K562 (cell line): ENCODE measurements at places on chromosomes 7 and 10. TPM values are rescaled to one million over a fixed set of nuclear protein-coding genes. Genes with fewer than 3 reads are reported as not detected.

GRCh38 chr10:80459047-80459865, 5.1 kb downstream of the TSPAN14 start:
- no peaks in the 10 kb centered on the region for H3K27me3 ChIP-seq
- peak overlapping the region; percentile 3; the same call in 1 of the 2 replicates for H3K4me3 ChIP-seq
- H3K36me3 ChIP-seq = peaks cover 50% of the 10 kb centered on the region
- peak overlapping the region; percentile 72 for H3K27ac ChIP-seq
- peaks cover 82% of the 10 kb centered on the region for H3K4me1 ChIP-seq

DNA sequence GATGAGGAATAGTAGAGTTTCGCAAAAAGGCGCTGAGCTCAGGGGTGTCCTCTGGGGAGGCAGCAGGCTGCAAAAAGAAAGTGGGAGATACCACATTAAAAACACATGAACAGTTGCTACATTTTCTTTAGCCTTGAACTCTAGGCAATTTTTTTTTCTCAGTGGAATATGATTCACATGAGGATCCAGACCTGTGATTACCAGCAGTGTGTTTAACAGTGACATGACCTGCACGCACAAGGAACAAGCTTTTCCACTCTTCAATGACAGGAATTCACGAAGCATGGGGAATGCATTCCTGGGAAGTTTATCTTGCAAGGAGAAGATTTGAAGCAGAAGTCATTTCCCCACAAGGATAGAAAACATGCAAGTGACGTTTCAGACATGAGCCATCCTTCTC, 161.6 kb downstream of the ITGA8 start:
- H3K36me3 ChIP-seq = no peaks in the 10 kb centered on the region
- H3K4me1 ChIP-seq = 0 out of 2 replicates have a peak, but pooled peaks cover 3% of the 10 kb centered on the region
- no peak for DNase-seq
- no peaks in the 10 kb centered on the region for H3K27me3 ChIP-seq
- no peak overlapping the region for H3K27ac ChIP-seq

GRCh38 chr10:43122096-43122495, 16.1 kb upstream of the CSGALNACT2 start:
- peaks cover 25% of the 10 kb centered on the region for H3K27me3 ChIP-seq
- no peaks in the 10 kb centered on the region for H3K4me1 ChIP-seq
- no peaks in the 10 kb centered on the region for H3K36me3 ChIP-seq
- H3K4me3 ChIP-seq = no peak overlapping the region
- DNase-seq = no peak

GRCh38 chr7:45415265-45415664, 158.9 kb upstream of the ADCY1 start:
- no peaks in the 10 kb centered on the region for H3K4me1 ChIP-seq
- H3K4me3 ChIP-seq = no peak overlapping the region
- H3K36me3 ChIP-seq = no peaks in the 10 kb centered on the region

- H3K36me3 ChIP-seq = peaks cover 13% of the 10 kb centered on the region
- no peak for DNase-seq
- peak overlapping the region; percentile 98 for H3K27ac ChIP-seq
Observed at GRCh38 chr10:11896549-11897200, 73.5 kb downstream of the PROSER2 start.

GRCh38 chr10:124381011-124381611, 37.6 kb downstream of the OAT start:
- peaks cover 10% of the 10 kb centered on the region; the same call in 2 of the 3 replicates for H3K27me3 ChIP-seq
- no peak for DNase-seq
- H3K36me3 ChIP-seq = no peaks in the 10 kb centered on the region
- H3K4me1 ChIP-seq = no peaks in the 10 kb centered on the region; the same call in 1 of the 2 replicates

DNA sequence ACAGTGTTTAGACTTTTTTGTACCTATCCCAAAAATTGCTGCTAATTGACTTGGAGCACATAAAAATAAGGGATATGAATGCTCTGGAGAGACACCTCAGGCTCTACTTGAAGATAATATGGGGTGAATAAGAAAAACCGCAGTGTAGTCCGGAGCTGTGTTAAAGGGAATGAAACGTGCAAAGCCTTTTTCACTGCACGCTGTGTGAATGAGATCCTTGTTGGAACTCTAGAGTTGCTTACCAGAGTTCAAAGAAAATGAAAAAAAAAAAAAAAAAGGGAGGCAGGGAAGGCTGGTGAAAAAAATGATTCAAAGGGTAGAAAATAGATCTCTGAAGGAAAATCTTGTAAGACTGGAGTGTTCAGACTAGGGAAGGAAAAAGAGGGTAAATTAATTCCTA, 226.6 kb downstream of the LRMDA start:
- peaks cover 10% of the 10 kb centered on the region; the same call in 1 of the 2 replicates for H3K27me3 ChIP-seq
- DNase-seq = no peak
- H3K27ac ChIP-seq = no peak overlapping the region
- no peaks in the 10 kb centered on the region for H3K4me1 ChIP-seq

DNA sequence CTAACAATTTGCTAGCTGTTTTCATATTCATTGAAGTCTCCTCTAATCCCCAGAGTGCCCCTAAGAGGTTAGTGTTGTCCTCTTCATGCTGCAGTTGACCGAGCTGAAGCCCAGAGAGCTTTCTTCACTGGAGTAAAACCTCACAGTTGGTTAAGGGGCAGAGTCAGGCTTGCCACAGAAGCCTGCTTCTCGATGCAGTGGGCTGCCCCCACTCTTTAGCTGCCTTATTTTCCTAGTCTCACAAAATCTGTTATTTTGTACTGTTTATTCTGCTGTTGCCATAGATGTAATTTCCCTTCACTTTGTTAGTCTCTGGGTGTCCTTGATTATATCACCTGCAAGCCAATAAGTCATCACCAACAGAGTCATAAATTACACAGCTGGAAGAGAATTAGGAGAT, 56.3 kb upstream of the ZPBP start:
- no peaks in the 10 kb centered on the region for H3K4me1 ChIP-seq
- no peak overlapping the region for H3K4me3 ChIP-seq
- H3K27ac ChIP-seq = no peak overlapping the region
- H3K27me3 ChIP-seq = peaks cover 33% of the 10 kb centered on the region

GRCh38 chr7:130290745-130291144, 2.2 kb upstream of the CPA4 start:
- H3K27ac ChIP-seq = no peak overlapping the region
- no peaks in the 10 kb centered on the region; the same call in 2 of the 3 replicates for H3K4me1 ChIP-seq
- H3K27me3 ChIP-seq = peaks cover 25% of the 10 kb centered on the region; the same call in 2 of the 3 replicates
- DNase-seq = peak; percentile 33

- no peak overlapping the region for H3K27ac ChIP-seq
- no peak overlapping the region for H3K4me3 ChIP-seq
- H3K27me3 ChIP-seq = peaks cover 39% of the 10 kb centered on the region
- no peak for DNase-seq
- no peaks in the 10 kb centered on the region for H3K36me3 ChIP-seq
Observed at GRCh38 chr7:139523968-139524815, 707 bp downstream of the CLEC2L start.

DNA sequence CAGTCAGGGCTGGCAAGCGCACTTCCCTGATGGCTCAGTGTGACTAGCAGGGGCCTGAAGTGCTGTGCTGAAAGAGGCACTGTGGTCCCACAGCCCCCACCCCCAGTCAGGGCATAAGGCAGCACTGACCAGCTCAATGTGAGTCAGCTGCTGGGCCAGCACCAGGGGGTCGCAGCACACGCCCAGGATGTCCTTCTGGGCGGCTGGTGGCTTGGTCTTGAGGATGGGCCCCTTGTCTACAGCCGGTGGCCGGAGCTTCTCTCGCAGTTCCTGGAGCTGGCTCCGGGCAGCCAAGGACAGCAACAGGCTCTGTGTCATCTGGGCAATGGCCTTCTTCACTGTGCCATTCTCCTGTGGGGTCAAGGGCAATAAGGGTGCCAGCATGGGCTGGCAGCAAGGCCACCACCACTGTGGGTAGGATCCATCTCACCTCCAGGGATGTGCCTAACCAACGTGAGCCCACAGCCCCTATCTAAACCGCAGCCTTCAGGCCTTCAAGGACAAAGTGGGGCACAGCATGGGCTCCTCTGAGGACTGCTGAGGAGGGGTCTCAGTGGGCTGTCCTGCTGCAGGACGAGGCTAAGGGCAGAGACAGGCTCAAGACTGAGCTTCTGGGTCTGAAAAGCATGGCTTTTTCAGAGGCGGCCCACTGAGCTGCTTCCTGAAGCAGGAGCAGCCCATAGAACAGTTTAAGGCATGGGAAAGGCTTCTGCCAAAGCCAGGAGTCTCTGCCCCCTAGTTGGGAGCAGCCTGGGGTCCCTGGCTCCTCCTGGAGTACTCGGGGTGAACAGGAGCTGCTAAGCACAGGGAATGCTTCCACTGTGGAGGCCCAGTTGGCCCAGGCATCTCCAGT, 62.5 kb downstream of the CSGALNACT2 start:
- H3K4me3 ChIP-seq = no peak overlapping the region
- no peak for DNase-seq
- peaks cover 56% of the 10 kb centered on the region; the same call in 2 of the 3 replicates for H3K36me3 ChIP-seq
- H3K4me1 ChIP-seq = peaks cover 10% of the 10 kb centered on the region; the same call in 1 of the 3 replicates

- no peaks in the 10 kb centered on the region for H3K4me1 ChIP-seq
- no peak overlapping the region for H3K4me3 ChIP-seq
- H3K36me3 ChIP-seq = no peaks in the 10 kb centered on the region
- H3K27me3 ChIP-seq = no peaks in the 10 kb centered on the region; the same call in 2 of the 3 replicates
- H3K27ac ChIP-seq = no peak overlapping the region; the same call in 2 of the 3 replicates
- DNase-seq = no peak
Observed at GRCh38 chr10:124153023-124153826, 59.8 kb upstream of the CHST15 start.

- H3K4me1 ChIP-seq = no peaks in the 10 kb centered on the region
- DNase-seq = no peak
- H3K27me3 ChIP-seq = no peaks in the 10 kb centered on the region
- no peaks in the 10 kb centered on the region for H3K36me3 ChIP-seq
- no peak overlapping the region for H3K27ac ChIP-seq
Observed at GRCh38 chr10:59687657-59688056, 22.0 kb downstream of the SLC16A9 start.

DNA sequence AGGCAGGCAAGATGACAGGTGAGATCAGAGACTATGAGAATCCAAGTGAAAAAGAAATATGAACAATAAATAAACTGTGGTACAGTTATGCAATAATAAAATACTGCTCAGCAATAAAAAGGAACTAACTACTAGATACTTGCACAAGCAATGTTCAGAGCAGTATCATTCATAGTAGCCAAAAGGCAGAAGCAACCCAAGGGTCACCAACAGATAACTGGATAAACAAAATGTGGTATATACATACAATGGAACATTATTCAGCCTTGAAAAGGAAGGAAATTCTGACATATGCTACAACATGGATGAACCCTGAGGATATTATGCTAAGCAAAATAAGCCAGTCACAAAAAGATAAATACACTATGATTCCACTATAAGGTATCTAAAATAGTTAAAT, 76.9 kb upstream of the KCNIP2 start:
- no peak overlapping the region for H3K4me3 ChIP-seq
- no peaks in the 10 kb centered on the region for H3K27me3 ChIP-seq
- no peaks in the 10 kb centered on the region for H3K4me1 ChIP-seq
- no peaks in the 10 kb centered on the region for H3K36me3 ChIP-seq

- peaks cover 37% of the 10 kb centered on the region for H3K27me3 ChIP-seq
- no peaks in the 10 kb centered on the region for H3K36me3 ChIP-seq
- H3K4me1 ChIP-seq = peaks cover 2% of the 10 kb centered on the region; the same call in 1 of the 3 replicates
- no peak overlapping the region for H3K27ac ChIP-seq
Observed at GRCh38 chr10:2980791-2981360, 86.5 kb upstream of the PFKP start.

DNA sequence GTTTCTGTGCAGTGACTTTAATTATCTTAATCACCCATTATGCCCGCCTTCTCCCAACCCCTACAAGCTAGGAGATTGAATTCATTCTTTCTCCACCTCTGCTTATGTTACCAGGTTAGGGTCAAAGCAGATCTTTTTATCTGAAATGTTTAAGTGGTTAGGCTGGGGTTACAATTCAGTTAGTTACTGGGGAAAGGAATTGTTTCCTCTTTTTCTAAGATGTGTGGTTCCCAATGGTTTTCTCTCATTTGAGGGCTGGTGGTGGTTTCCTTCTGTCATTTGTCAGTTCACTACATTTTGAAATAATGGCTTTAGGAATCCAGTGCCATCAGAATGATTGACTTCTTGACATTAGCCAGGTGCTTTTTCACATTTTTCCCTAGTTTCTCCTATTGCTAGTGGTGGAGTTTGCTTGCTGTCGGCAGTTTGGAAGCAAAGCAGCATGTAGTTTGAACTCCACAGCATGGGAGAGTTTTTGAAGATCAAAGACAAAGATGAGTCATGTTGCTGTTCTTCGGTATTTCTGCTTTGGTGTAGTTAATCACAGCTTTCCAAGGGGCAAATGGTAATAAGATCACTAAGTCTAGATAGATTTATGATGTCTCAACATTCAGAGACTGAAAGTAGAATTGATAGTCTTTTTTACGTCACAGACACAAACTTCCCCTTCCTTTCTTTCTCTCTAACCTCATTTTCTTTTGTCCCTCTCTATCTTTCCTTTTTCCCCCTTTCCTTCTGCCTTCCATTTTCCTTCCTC, 168.2 kb downstream of the SND1 start:
- DNase-seq = peak; percentile 43
- no peak overlapping the region for H3K4me3 ChIP-seq
- peak overlapping the region; percentile 18 for H3K27ac ChIP-seq
- no peaks in the 10 kb centered on the region for H3K27me3 ChIP-seq
- H3K4me1 ChIP-seq = peaks cover 46% of the 10 kb centered on the region

GRCh38 chr7:20980668-20981264, 194.1 kb upstream of the SP8 start:
- H3K27ac ChIP-seq = no peak overlapping the region
- no peaks in the 10 kb centered on the region for H3K27me3 ChIP-seq
- no peaks in the 10 kb centered on the region for H3K4me1 ChIP-seq
- DNase-seq = no peak
- H3K4me3 ChIP-seq = no peak overlapping the region

GRCh38 chr7:113307147-113307546, 188.8 kb upstream of the SMIM30 start:
- no peaks in the 10 kb centered on the region; the same call in 2 of the 3 replicates for H3K4me1 ChIP-seq
- H3K27ac ChIP-seq = no peak overlapping the region
- DNase-seq = no peak
- no peaks in the 10 kb centered on the region for H3K36me3 ChIP-seq

The RADIL gene
- 8.1 and 8.6 TPM in 2 replicates for total RNA-seq

The LRRN3 gene
- total RNA-seq = 0.20 and 0.35 TPM in 2 replicates

The SNX8 gene
- total RNA-seq = 50.4 and 51.6 TPM in 2 replicates

The KCP gene
- 0.16 TPM in 1 of 2 replicates, not detected in the other for total RNA-seq

The C10orf67 gene
- total RNA-seq = not detected in 2 replicates

The PON3 gene
- not detected in 2 replicates for total RNA-seq
